ENCODE measurements at places on chromosomes 7 and 10.

DNA sequence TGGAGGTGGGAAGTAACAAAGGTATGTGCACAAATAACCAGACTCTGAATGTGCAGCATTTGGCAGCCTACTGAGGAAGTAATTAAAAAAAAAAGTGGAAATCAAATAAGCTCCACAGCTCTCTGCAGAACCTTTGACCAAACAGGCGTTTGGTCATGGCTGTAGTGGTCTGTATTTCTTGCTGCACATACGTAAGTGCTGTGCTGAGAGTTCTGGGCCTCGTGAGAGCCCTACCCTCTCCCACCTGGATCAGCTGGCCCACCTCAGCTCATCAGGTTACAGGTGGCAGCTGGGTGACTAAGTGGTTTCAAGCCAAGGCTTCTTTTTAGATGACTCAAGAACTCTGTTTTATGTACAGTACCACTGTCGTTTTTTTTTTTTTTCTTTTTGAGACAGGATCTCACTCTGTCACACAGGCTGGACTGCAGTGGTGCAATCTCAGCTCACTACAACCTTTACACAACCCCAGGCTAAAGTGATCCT is 178.2 kb upstream of the KLF6 start:
- DNase-seq, result no peak

DNA sequence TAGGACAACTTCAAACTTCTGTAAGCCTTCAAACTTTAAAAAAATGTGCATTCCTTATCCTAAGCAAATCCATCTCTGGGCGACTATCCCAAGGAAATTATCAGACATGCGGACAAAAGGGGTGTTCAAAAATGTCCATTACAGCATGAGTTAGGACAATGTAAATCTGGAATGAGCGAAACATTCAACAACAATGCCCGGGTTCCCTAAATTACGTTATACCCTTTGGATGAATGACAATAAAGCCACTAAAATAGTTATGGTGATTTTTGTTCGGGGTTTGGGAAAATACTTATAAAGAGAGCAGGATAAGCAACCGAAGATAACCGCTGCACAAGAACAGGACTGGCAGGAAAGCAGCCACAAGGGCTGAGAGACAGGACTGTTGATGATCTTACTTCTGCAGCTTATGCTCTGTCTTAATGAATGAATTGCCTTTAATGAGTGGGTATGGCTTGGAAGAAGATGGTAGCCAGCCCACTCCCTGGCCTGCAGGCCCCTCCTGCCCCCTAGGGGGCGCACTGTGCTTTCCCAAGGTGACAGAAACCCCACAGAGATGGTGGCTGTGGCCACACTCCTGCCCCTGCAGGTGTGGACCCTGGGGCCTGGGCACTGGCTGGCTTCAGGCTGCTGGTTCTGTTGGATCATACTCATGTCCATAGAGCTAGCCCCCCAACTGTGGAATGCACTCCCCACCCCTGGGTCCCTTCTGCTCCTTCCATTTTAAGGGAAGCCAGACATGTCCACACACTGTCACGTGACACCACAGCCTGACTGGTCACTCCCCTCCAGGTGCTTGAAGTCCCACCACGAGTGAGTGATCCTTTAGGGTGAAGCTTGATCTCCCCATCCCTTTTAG is 45.0 kb downstream of the ZCCHC24 start:
- DNase-seq, result peak; percentile 71

- DNase-seq, result no peak
These were observed 112.1 kb downstream of the SGMS1 start for GRCh38 chr10:50511492-50512213.

GRCh38 chr10:113754768-113755167 is 3.3 kb downstream of the PLEKHS1 start:
- no peak for DNase-seq

- DNase-seq, result no peak
These were observed 110.8 kb upstream of the PTN start for GRCh38 chr7:137454246-137454724.

DNA sequence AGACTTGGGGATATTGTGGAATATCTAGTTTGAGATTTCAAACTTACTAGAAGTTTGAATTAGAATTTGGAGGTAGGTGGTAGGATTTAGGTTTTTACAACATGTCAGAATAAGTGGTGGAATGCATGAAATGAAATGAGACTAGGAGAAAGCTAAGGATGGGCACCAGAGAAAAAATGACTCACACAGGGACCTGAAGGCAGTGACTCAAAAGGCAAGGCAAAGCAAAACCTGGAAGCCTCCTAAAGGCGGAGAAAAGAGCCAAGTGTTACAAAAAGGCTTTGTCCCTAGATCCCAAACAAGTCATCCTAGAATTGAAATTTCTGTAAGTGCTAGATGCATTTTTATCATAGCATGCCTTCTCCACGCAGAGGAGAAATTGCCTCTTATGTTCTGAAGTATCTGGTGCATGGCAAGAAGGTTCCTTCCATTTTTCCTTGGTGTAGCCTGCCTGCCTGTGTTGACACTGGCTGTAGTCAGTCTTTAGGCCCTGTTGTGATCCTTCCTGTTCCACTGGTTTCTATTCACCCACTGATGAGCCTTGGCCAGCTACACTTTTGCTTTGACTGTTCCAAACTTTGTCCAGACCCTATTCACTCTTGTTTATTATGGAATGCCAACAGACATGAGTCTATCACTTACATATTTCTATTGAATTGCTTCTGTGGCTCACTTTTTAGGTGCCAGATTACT is 109.3 kb downstream of the ETV1 start:
- DNase-seq, result no peak

- DNase-seq, result no peak
These were observed 388.7 kb upstream of the NRP1 start for GRCh38 chr10:33723181-33723580.

DNA sequence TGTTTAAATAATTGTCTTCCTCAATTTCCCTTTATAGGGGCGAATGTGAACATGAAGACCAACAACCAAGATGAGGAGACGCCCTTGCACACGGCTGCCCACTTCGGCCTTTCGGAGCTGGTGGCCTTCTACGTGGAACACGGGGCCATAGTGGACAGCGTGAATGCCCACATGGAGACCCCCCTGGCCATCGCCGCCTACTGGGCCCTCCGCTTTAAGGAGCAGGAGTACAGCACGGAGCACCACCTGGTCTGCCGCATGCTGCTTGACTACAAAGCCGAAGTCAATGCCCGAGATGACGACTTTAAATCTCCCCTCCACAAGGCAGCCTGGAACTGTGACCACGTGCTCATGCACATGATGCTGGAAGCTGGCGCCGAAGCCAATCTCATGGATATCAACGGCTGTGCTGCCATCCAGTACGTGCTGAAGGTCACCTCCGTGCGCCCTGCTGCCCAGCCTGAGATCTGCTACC is 42.1 kb downstream of the ASB4 start:
- DNase-seq, result no peak

DNA sequence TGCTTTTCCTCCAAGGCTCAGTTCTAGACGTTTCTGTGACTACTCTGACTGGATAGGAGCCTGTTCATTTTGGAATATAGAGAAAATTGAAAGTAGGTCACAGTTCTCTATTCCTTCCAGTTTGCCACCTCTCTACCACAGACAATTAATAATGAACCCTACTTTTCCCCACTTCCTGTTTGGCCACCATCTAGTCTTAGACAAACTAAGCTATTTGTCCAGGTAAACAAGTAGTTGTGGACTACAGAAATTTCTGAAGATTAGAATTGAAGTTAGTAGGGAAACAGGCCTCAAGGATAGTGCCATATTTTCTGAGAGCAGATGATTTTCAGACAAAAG is 87.0 kb downstream of the AUTS2 start:
- no peak for DNase-seq

- DNase-seq, result peak; percentile 40
These were observed 843 bp upstream of the PLPP4 start for GRCh38 chr10:120456143-120456625.

DNA sequence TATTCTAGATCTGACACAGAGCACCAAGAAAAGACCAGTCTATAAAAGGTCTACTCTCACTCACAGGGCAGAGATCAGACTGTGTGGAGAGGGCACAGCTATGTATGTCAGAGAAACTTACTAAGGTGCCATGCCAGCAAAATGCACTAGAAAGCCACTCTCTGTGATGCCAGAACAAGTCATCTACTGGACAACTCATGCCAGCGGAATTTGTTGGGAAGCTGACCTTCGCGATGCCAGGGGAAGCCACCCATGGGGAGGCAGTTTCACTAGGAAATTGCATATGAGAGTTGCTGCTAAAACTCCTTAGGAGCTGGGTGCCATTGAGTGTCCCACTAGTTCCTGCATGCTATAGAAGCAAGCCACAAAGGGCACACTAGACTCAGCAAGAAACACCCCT is 58.5 kb downstream of the MICU1 start:
- no peak for DNase-seq

DNA sequence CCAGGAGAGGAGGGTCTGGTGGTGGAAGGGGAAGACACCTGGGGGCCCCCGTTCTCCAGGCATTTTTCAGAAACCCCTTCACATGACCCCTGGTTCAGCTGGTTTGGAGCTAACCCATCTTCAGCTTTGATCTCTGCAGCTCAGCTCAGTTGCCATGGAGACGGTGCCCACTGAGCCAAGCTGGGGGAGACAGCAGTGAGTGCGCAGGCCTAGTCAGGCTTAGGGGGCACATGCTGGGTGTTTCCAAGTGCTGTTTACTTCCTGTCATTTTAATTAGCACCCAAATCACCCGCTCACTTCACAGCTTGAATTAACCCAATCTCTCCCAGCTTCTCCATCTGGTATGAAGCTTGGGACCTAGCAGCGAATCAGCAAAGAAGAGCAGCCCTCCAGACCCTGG is 9.0 kb downstream of the SPOCK2 start:
- no peak for DNase-seq

DNA sequence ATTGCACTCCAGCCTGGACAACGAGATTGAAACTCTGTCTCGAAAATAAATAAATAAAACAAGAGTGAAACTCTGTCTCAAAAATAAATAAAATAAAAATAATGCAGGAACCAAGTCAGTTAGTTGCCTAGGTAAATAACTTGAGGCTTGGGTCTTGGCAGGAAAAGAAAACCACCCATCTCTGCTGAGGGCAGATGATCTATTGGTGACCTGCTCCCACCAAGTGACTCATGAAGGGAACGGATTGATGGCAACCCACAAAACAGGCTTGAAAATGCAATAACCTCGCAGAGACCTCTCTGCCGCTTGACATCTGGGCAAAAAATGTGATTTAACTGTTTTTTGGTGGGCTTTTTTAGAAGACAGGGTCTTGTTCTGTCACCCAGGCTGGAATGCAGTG is 86.6 kb downstream of the CALN1 start:
- DNase-seq, result no peak

DNA sequence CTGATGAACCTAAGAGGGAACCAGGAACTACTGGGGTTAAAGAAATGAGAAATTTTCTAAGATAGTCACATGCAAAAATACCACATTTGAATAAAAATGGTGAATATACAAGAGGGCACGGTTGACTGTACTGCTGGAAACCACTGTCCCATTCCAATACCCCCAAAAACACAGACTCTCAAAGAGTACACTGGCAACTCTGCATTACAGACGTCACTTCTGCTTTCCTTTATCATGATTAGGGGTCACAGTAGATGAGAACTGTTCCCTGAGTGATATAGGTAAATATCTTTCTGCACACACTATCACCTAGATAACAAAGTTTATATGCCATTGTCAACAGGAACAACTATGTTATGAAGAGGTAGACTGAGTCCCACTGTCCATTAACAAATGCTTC is 69.5 kb downstream of the RAPGEF5 start:
- no peak for DNase-seq

GRCh38 chr7:207418-208129 is 15.2 kb downstream of the FAM20C start:
- DNase-seq, result peak; percentile 48

GRCh38 chr10:133266056-133266795 is 10.4 kb downstream of the ADAM8 start:
- DNase-seq, result no peak

DNA sequence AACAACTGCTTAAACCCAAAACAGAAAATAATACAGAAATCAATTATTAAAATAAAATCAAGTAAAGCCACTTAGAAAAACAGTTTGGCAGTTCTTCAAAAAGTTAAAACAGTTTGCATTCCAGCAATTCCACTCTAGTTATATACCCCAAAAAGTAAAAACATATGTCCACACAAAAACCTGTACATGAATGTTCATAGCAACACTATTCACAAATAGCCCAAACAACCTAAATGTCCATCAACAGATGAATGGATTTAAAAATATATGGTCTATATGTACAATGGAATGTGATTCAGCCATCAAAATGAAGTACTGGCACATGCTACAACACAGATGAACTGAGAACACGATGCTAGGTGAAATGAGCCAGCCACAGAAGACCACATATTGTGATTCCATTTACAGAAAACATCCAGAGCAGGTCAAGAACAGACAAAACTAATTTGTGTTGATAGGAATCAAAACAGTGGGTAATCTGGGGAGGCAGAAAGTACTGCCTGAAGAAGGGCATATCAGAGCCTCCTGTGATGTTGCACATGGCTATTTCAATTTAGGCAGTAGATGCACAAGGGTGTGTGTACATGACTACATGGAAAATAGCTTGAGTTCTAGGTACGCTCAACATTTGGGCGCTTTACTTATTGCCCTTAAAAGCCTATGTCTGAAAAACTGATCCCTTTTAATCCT is 66.3 kb downstream of the CYTH3 start:
- no peak for DNase-seq

- peak; percentile 51 for DNase-seq
These were observed 543 bp downstream of the HMX3 start for GRCh38 chr10:123136221-123136805.

DNA sequence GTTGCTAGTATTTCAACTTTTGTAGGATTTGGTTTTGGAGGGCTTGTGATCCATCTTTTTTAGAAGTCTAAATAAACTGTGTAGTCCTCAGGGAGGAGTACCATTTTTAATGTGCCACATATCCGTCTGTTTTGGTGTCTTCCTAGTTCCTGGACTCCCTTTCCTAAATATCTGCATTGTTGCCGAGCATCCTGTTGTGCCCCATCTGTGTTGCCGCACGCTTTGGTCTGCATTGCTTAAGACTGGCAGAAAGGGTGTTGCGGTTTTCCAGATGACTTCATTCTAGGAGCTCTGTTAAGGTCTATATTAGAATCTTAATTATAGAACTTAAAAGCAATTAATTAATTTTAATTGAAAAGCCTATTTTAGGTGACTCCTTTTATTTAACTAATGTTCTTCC is 49.4 kb downstream of the RBM33 start:
- DNase-seq, result no peak

DNA sequence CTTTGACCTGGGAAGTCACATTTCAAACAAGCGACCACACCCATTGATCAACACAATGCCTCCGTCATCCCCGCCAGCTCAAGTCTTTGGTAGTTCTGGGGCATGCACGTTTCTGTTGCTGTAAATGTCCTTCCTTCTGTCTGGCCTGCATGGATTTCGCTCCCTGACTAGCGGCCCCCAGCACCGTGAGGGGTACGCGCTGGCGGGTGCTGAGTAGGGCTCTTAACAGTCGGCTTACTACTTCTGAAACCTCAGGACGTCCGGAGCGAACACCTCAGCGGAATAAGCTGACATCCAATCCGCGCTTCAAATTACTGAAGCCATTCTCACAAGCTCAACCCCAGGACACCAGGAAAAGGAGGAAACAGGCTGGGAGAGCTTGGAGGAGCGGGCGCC is 505 bp downstream of the NUDCD3 start:
- no peak for DNase-seq

- DNase-seq, result no peak
These were observed 38.1 kb upstream of the ADO start for GRCh38 chr10:62766386-62766785.
